ENCODE measurements at places on chromosomes 4 and X.
A peak's percentile ranks its signal among the peaks of the same experiment; 100 is the strongest.

DNA sequence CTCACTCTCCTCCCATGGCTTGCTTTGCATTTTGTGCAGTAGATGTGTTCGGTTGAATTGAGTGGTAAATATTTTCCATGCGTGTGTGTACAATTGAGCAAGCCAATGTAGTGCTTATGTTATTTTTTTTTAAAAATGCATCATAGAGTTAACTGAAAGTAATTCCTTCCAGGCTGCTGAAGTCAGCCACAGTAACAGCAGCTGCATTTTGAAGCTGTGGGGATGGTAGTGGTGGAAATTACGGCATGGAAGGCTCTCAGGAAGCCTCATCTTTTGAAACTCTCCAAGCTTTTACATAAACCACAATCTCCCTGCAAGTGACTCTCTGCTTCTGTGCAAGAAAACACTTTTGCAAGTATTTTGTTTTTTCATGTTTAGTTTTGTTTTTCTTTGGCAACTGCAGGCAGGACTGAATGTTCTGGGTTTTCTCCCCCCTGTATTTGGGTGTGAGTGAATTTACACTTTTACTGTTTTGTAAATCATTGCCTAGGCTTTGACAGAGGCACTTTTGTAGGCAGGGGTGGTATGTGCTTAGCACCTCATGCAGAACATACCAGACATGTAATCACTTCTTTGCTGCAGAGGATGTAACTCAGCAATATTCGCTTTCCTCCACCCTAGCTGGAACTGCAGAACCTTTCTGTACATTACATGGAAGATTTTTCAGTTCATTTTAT lies 56.2 kb downstream of the LRRC66 start:
- DNase-seq, result peak; percentile 1

DNA sequence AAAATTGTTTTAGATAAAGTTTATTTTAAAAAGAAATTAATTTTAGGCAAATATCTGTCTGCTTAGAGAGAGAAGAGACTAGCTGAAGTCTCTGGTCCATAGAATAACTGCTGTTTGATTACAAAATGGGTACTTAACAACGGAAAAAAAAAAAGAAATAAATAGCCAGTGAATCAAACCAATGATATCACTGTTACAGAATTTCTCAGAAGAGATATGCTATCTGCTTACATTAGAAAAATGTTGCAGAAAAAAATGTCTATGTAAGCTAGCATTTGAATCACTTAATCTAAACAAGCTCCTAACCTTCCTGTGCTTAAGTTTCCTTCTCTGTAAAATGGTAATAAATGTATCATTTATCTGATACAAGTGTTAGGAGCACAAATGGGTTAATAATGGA lies 189.9 kb downstream of the IL15 start:
- no peak for DNase-seq

- no peak for DNase-seq
These were observed 15.9 kb upstream of the COX7B2 start for GRCh38 chr4:46924789-46925529.

- no peak for DNase-seq
These were observed 24.1 kb downstream of the C4orf50 start for GRCh38 chr4:5993876-5994811.

- DNase-seq, result no peak
These were observed 111.6 kb upstream of the WDR17 start for GRCh38 chr4:175953960-175954521.
